ENCODE measurements at places on chromosomes 2 and 18.

GRCh38 chr2:11175293-11175795 lies 20.1 kb downstream of the SLC66A3 start:
- DNase-seq = no peak

DNA sequence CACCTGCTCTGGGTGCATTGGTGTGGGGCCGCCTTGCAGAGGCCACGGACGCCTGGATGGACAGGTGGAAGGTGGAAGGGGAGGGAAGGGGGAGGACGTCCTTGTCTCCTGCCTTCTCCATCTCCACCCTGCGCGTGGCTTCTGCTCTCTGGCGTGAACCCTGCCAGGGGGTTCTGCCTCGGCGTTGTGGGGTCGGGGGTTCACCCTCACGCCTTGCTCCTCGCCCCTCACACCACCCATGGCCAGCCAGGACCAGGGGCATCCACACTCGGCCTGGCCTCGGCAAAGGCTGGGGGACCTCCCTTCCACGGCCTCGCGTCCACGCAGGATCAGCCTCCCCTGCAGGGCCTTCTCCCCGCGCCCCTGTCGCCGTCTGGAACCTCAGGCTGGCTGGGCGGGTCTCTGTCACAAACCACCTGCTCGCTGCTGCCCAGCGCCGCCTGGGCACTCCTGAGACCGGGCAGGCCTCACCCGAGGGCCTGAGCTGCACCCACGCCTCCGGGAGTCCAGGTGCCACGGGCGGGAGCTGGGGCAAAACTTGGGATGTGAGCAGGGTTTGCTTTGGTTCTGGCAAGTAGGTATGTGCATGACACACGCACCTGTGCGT lies 655.9 kb downstream of the GALR1 start:
- no peak for DNase-seq

DNA sequence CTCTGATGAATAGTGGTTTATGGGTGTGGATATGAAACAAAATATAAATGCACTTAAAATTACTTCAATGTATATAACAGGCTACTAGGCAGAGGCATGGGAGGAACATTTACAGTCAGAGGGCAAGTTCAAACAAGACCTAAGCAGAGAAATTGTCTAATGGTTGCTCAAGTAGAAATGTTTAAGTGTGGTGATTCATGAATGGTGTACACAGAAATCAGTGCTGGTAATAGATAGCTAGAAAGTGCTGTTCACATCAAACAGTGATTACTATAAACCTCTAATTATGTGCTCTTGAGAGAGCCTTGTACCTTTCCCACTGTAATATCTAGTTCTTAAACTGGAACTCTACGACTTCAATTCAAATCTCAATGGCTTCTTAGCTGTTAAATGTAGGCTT lies 485.1 kb downstream of the NRXN1 start:
- no peak for DNase-seq

- DNase-seq = no peak
Measured at GRCh38 chr2:156181208-156181607, 151.3 kb downstream of the NR4A2 start.

GRCh38 chr2:9812945-9813311 lies 30.3 kb upstream of the TAF1B start:
- no peak for DNase-seq

DNA sequence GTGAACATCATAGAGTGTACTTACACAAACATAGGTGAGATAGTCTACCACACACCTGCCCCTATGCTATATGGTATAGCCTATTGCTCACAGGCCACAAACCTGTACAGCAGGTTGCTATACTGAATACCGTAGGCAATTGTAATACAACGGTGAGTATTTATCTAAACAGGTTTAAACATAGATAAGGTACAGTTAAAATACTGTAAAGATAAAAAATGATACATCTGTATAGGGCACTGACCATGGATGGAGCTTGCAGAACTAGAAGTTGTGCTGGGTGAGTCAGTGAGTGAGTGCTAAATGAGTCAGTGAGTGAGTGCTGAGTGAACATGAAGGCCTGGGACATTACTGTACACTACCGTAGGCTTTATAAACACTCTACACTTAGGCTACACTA lies 267.0 kb upstream of the HS6ST1 start:
- DNase-seq = no peak

GRCh38 chr18:7953095-7953958 lies 386.2 kb downstream of the PTPRM start:
- DNase-seq = no peak

DNA sequence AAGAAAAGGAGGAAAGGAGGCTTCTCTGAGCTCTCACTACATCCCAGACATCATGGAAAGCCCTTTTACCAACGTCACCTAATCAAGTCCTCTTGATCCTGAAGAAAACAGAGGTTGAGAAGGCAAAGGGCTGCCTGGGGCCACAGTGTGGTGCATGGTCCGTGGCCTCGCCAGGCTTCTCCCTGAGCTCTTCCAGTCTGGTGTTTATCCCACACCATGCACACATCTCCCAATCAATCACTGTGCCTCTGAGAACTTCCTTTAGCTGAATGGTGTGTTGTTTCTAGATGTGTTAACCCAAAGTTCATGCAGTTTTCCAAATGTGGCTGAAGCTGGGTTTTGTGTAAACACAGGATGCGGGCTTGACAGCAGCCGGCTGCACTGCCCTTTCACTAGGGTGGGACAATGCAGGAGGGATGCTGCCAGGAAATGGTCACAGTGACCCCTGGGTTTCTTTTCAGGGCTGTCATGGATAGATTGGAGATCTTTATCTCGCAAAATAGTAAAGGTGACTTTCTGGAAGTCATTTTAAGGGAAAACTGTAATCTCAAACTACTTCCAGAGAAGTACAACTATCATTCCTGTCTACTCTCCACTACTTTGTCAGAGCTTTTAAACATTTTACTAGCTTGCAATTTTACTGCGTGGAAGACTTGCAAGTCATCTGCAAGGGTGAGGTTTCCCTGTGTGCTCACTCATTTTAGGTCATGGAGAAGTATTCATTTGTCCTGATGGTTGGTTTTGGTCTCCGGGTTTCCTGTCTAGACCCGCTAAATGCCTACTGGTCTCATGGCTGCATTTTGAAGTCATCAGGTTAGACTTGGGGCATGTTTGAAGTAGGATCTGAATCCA lies 54.6 kb downstream of the IL1R2 start:
- no peak for DNase-seq

GRCh38 chr2:20589975-20590703 lies 60.8 kb downstream of the HS1BP3 start:
- DNase-seq = no peak

DNA sequence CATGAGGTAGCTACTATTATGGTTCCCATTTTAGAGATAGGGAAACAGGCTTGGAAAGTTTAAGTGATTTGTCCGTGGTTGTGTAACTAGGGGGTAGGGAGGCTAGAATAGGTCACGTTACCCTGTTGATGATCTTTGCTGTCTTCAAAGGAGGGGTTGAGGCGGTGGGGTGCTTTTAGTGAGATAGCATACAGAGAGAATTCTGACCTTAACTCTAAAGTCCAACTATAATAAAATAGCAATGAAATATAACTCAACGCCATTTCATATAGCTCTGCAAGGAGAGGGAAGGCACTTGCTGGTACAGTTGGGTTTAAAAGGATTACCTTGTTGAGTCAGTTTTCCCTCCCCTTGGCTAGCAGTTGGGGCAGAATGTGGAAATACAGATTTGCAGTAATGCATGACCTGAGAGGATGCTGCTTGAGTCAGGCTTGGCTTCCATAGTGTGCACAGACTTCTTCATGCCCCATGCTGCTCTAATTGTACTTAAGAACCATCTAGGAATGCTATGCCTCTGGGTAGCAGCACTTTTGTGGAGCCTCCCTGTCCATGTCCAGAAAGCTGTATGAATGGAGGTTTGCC lies 143.9 kb downstream of the LTBP1 start:
- no peak for DNase-seq

- no peak for DNase-seq
Measured at GRCh38 chr2:156346731-156347130, 14.2 kb upstream of the NR4A2 start.

DNA sequence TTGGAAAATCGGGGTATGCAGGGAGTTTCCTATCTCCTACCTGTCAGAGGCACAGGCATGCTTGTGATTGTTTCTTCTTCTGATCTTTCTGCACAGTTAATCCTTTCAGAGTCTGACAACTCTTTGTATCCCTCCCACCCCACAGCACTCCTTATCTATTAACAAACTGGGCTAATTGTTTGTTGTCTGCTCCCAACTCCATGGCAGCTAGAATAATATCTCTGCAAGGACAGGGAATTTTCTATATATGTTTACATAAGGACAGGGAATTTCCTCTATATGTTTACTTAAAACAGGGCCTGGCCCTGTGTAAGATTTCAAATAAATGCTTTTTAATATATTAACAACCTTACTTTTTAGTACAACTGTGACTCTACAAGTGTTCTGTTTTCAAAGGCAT lies 36.0 kb upstream of the VRK2 start:
- no peak for DNase-seq

- no peak for DNase-seq
Measured at GRCh38 chr2:15307526-15307925, 253.6 kb downstream of the NBAS start.

GRCh38 chr2:233446606-233447305 lies 92.5 kb downstream of the DGKD start:
- no peak for DNase-seq

DNA sequence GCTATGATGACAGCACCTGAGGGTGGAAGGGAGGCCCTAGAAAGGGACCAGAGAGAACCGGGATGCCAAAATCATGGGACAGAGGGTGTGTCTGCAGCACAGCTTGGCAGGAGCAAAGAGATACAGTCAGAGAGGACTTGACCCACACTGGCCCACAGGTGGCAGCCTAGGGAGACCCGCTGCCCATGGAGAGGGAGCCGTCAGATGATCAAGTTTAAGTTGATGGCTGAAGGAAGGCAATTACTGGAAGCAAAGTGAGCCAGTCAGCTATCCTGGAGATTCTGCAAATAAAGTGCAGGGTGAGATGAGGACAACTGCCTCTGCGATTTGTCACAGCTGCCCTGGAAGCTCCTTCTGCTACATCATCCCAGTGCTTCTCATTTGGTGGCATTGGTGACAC lies 74.0 kb downstream of the CMPK2 start:
- DNase-seq = no peak

GRCh38 chr2:224055101-224055500 lies 16.0 kb upstream of the SERPINE2 start:
- DNase-seq = no peak

- DNase-seq = no peak
Measured at GRCh38 chr2:241071677-241072111, 30.4 kb downstream of the MTERF4 start.

DNA sequence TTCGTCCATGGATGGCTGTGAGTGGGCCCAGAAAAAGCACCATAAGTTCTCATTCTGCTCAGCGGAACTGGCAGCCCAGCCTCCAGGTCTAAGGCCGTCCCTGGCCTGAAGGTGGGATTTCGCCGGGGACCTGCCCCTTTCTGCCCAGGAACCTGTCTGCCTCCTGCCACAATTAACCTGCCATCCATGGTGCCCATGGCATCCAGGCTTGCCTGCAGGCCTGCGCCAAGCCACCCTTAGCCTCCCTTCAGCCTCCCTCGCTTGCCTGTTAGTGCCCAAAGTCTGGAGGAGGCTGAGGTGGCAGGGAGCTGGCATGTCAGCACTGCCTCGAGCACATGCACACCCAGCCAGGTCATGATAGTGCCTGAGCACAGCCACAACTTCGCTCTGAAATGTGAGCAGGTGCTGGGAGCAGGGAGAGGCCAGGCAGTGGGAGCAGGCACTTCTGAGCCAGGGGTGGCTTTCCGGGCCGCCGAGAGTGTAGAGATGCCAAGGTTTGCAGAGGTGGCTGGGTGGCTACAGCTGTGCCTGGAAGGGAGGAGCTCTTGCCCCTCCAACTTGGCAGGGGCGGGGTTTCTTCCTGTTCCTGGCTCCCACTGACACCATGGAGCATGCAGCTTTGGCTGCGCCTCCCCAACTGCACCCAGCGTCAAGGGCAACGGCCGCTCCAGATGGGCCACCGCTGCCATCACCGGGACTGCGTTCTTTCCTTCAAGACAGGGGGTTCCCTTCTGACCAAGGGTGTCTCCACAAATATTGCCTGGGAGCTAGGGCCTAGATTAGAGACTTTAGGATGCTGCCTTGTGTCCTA lies 648.9 kb upstream of the VRK2 start:
- no peak for DNase-seq

DNA sequence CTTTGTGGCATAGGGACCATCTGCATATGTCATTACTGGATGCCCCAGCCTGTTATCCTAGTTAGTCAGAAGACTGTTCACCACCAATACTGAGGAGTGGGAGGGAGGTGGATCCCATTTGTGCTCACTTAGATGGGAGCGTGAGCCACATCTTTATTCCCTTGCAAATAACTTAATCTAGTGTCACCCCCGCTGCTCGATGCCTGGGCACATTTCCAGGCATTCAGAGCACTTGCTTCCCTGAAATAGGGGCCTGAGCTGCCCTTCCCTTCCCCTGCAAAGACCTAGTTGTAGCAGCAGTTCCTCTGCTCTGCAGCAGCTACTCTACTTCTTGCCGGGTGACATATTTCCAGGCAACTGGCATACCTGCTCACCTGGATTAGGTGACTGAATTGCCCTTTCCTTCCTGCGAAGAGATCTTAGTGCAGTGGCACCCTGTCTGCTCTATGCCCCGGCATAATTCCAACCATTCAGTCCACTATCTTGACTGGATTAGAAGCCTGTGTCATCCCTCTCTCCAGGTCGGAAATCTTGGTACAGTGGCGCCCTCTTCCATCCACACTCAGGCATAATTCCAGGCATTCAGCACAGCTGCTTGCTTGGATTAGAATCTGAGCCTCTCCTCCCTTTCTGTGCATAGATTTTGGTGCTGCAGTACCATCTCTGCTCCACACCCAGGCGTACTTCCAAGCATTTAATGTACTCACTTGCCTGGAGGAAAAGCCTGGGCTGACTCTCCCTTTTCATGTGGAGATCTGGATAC lies 1389.1 kb upstream of the TMEFF2 start:
- DNase-seq = no peak

- peak; percentile 57 for DNase-seq
Measured at GRCh38 chr2:191555092-191555742, 122.7 kb upstream of the NABP1 start.

DNA sequence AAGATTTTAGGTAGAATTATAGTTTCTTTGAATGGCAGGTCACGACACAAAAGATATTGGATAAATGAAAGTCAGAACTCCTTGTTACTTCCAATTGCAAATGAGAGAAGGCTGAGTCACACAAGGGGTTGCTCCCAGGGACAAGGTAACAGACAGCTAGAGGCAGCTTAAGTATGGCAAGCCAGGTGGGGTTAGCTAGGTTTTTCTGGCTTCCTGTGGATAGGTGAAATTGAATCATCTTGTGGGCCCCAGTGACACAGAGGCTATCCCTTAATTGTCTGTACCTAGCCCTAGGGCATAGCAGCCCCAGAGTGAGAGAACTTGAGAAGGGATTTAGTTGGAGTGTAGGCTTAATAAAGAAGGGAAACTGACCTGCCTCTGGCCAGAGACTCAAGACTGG lies 407.7 kb upstream of the SLC8A1 start:
- DNase-seq = no peak

GRCh38 chr2:96195410-96196066 lies 13.1 kb downstream of the STARD7 start:
- DNase-seq = no peak

- DNase-seq = no peak
Measured at GRCh38 chr2:96822786-96823185, 6.7 kb downstream of the CNNM3 start.

All from SHP77 treated with DMSO at 0.1 percent for 48 hours (cell line).